ENCODE measurements at places on chromosomes 12 and 14. TPM values are rescaled to one million over a fixed set of nuclear protein-coding genes. Genes with fewer than 3 reads are reported as not detected.

DNA sequence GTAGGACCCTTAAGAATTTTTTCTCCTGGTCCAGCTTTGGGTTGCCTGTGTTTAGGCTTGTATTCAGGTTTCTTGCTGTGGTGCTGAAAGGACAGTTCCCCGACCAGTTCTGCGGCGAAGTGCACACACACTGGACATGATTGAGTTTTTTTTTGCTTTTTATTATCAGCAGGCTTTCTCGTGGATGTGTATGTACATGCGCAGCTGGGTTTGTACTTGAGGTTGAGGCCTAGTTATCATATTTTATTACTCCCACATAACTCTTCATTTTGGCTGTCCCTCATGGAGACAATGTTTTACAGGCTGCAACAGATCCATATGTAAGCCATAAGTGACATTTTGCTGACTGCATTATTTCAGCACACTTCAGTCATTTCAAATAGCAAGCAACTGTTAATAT lies 2.5 kb downstream of the SCN8A start:
- DNase-seq: peak; percentile 66

DNA sequence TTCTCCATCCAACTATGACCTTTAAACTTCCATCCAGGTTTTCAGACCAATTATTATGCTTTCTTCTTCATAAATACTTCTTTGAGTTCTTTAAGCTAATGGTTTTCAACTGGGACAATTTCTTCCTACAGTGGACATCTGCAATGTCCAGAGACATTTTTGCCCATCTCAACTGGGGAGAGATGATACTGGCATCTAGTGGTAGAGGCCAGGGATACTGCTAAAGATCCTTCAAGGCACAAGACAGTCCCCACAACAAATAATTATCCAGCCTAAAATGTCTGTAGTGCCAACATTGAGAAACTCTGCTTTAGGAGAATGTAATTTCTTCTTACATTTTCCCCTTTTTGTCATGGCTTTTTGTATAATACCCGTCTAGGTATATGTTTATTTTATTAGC lies 10.6 kb downstream of the TRHDE start:
- DNase-seq: no peak

GRCh38 chr12:41846718-41847117 lies 298.0 kb downstream of the GXYLT1 start:
- no peak for DNase-seq

DNA sequence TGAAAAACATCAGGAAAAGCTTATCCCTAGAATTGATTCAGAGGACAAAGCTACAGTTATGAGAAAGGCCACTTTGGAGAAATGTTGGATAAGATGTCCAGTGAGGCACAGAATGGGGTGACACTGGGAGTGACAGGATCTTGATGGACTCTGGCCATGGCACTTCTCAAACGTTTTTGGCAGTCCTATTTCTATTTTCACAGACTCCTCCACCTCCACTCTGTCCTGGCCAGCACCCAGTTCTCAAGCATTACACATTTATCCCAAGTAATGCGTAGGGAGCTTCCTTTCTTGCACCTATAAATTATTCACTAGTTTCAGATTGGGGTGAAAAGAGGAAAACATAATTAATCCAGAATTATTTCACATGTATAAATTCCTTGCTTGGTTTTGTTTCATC lies 727.3 kb downstream of the NRXN3 start:
- no peak for DNase-seq

DNA sequence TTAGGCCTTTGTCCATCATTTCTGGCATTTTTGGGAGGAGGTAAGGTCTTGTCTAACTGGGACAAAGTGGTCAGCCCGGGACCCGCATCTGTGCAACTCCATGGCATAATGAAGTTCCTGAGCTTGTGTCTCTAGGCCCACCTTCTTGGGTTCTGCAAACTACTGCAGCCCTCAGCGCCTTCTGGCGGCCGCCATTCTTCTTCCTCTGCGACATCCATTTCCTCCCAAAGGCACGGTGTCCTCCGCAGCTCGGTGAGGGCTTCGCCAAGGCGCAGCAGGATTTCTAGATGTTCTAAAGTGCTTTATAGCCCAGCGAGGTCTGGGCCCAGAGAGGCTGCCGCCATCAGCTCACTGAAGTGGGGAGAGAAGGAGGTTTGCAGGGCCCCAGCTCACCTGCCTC lies 134.4 kb upstream of the OR4E1 start:
- no peak for DNase-seq

The TSPAN8 gene
- not detected for total RNA-seq

The TC2N gene
- total RNA-seq: 5.7 TPM

The CAND1 gene
- total RNA-seq: 97.2 TPM

The FAM90A1 gene
- total RNA-seq: 0.17 TPM
